ENCODE measurements at places on chromosomes 16 and 17.

GRCh38 chr16:23379707-23380106, 73.3 kb downstream of the COG7 start:
- DNase-seq: no peak

- no peak for DNase-seq
Measured at GRCh38 chr16:86091976-86092375, 193.0 kb downstream of the IRF8 start.

- DNase-seq: no peak
Measured at GRCh38 chr16:85752511-85753420, 1.9 kb upstream of the C16orf74 start.

GRCh38 chr17:75010683-75011400, 1.6 kb upstream of the MRPL58 start:
- peak; percentile 37 for DNase-seq

GRCh38 chr17:29664743-29665480, 42.2 kb upstream of the CORO6 start:
- DNase-seq: peak; percentile 38

GRCh38 chr16:75627851-75628250, 4.8 kb upstream of the ADAT1 start:
- no peak for DNase-seq

- no peak for DNase-seq
Measured at GRCh38 chr16:3254309-3254708, 2.1 kb downstream of the MEFV start.

DNA sequence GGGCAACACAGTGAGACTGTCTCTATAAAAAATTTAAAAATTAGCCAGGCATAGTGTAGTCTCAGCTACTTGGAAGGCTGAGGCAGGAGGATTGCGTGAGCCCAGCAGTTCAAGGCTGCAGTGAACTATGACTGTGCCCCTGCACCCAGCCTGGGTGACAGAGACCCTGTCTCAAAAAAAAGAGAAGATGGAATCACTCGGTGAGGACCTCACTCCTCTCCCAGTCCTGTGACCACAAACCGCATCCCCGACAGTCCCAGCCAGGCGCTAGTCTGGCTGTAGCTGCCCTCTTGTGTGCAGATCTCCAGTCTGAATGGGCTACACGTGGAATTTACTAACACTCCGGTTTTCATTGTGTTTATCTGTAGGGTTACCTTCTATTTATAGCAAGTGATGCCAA, 11.1 kb downstream of the DEXI start:
- DNase-seq: no peak

- DNase-seq: no peak
Measured at GRCh38 chr16:3838600-3839401, 41.7 kb downstream of the CREBBP start.

- DNase-seq: no peak
Measured at GRCh38 chr17:31678431-31678830, 180.6 kb downstream of the COPRS start.

GRCh38 chr17:56185491-56186221, 32.4 kb downstream of the ANKFN1 start:
- no peak for DNase-seq

DNA sequence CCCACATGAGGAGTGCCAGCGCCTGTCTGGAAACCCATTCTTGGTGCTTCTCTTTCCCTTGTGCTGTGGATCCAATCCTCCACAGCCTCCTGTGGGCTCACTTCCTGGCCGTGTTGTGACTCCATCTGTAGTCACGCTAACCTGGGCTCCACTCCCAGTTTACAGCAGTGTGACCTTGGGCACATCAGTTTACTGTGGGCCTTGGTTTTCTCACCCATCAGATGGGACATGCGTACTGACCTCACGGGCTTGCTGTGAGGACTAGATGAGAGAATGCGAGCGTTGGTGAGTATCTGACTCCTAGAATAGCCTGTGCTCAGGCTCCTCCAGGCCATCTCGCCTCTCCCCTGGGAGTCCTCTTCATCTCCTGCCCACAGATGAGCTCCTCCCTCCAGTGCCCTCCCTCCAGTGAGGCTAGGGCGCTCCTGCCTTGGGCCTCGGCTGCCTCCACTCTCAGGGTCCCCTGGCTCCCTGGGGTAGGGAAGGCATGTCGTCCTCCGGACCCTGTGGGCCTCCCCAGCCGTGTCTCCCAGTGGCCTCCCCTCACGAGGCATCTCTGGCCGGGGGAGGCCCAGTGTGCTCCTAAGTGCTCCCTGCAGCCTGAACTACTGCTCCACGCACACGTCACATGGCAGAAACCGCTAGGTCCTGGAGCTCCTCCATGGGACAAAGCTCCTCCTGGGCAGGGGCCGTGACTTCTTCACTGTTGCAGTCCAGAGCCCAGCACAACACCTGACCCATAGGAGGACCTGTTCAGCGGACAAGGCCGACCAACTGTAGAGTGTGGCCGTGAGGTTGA, 5.2 kb upstream of the FOXJ1 start:
- no peak for DNase-seq

GRCh38 chr16:4572715-4573114, 16.6 kb downstream of the C16orf96 start:
- no peak for DNase-seq

GRCh38 chr17:44334315-44334714, 9.7 kb upstream of the SLC25A39 start:
- no peak for DNase-seq

DNA sequence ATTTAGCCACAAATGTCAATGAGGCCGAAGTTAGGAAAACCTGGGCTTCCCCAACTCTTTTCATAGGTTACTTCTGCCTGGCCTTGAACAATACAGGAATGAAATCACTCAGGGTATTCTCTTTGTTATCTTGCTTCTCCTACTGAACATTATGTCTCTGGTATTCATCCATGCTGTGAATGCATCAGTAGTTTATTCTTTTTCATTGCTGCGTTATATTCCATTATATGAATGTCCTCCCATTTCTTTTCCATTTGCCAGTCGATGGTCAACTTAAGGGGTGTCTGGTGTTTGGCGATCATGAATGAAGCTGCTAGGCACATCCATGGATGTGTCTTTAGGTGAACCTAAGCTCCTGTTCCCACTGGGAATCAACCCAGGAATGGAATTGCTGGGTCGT, 128.3 kb downstream of the CRLF3 start:
- no peak for DNase-seq

- DNase-seq: no peak
Measured at GRCh38 chr17:81978524-81979298, 1.3 kb downstream of the ASPSCR1 start.

- DNase-seq: no peak
Measured at GRCh38 chr16:47624563-47624962, 163.4 kb downstream of the PHKB start.

DNA sequence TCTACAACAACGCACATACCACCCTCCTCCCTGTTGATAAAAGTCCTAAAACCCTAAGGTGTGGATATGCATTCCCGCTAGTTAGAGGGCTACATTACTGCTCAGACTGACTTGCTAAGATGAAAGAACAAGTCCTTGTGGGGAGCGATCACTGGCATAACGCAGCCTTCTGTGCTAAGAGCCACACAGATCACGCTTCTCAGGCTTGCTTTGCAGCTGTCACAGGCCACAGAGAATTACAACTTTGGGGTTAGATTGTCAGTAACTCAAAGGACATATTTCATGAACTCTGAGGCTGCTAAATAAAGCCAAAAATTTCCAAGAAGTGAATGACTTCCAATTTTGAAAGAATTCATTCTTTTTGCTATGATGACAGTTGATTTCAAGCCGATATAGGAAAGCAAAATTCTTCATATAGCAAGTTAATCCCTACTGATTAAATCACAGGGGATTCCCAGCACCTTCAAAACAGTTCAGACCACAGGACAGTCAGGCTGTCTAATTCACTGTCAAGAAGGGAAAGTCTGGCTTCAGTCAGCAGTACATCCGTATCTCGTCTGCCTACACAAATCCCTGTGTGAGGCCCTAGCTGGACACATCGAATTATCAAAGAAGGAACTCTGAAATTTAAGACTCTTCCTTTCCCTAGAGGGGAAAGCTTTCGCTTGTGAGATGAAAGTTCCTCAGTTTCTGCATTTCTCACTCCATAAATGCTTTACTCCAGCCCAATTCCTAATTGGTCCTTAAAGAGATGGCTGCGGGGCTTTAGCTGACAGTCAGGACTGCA, 107.1 kb downstream of the VPS53 start:
- DNase-seq: no peak

GRCh38 chr16:23908790-23909189, 73.0 kb downstream of the PRKCB start:
- DNase-seq: no peak

DNA sequence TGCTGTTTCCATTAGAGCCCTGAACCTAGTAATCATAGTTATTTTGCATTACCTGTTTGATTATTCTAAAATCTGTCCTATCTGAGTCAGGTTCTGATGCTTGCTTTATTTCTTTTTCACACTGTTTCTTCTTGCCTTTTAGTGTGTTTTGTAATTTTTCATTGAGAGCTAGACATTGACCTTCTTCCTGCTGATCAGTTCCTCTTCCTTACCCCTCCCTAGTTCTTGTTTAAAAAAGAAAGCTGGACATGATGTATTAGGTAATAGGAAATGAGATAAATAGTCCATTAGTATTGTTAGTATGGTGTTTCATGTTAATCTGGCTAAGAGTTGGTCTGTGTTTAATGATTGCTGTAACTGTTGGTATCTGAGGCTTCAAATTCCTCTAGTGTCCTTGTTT, 13.4 kb downstream of the WWP2 start:
- no peak for DNase-seq

DNA sequence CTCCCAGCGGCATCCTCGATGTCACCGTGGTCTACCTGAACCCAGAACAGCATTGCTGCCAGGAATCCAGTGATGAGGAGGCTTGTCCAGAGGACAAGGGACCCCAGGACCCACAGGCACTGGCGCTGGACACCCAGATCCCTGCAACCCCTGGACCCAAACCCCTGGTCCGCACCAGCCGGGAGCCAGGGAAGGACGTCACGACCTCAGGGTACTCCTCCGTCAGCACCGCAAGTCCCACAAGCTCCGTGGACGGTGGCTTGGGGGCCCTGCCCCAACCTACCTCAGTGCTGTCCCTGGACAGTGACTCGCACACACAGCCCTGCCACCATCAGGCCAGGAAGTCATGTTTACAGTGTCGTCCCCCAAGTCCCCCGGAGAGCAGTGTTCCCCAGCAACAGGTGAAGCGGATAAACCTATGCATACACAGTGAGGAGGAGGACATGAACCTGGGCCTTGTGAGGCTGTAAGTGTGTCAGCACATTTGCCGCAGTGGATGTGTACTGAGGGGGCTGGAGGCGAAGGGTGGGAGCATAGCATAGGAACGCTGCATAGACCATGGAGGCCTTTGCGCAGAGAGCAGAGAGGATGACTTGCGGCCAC, 3.3 kb upstream of the TEDC2 start:
- DNase-seq: no peak

- DNase-seq: peak; percentile 41
Measured at GRCh38 chr16:87850009-87851006, 19.0 kb downstream of the SLC7A5 start.

DNA sequence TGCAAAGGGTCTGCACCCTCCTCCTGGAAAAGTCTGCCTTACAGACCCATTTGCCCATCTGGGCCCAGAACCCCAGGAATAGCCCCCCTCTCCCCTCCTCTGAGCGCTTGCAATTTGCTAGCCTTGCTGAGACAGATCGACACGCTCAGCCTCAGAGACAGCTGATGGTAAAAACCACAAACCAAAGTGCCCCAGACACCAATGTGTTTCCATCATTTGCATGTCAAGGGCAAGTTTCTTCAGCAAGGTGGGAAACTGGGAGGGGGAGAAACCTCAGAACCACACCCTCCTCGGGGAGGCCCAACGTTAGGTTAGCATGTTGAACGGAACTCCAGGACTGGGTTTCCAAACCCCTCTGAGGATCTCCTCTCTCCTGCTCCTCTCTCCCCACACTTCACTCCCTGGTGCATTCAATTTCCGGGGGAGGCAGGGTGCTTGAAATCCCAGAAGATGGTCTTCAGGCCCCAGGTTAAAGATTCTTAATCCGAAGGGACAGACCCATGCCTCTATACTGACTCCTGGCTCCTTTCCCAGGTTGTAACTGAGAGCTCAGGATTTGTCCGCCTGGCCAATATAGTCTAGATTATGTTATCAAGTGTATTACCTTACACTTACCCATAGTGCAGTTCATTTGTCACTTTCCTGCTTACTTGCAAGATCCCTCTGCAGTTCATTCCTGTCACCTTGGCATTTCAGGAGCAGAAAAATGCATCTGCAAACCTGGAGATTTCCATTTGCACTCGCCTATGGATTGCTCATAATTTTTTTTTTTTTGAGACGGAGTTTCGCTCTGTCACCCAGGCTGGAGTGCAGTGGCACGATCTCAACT, 1.3 kb upstream of the CUEDC1 start:
- DNase-seq: no peak

GRCh38 chr17:71234349-71234748, 886.5 kb upstream of the SOX9 start:
- no peak for DNase-seq

DNA sequence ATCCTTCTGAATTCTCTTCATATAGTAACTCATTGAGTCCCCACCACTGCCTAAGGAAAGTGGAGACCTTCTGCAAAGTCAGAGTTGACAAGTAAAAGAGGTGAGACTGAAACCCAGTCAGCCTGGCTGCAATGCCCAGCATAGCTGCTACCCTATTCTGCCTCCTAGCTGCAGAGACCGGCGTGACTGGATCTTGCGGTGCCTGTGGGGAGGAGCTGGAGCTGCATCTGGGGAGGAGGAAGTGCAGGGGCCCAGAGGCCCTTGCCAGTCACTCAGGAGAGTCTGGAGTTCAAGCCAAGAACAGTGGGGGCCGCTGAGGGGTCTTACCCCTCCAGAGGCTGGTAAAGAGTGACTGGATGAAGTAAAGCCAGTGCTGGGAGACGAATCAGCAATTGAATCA, 35.0 kb upstream of the ZNF423 start:
- no peak for DNase-seq

- DNase-seq: no peak
Measured at GRCh38 chr16:75614066-75614897, 8.8 kb downstream of the ADAT1 start.

- no peak for DNase-seq
Measured at GRCh38 chr16:85798901-85799496, 345 bp downstream of the EMC8 start.
